ENCODE measurements at places on chromosomes 3 and 15.
A peak's percentile ranks its signal among the peaks of the same experiment; 100 is the strongest.

DNA sequence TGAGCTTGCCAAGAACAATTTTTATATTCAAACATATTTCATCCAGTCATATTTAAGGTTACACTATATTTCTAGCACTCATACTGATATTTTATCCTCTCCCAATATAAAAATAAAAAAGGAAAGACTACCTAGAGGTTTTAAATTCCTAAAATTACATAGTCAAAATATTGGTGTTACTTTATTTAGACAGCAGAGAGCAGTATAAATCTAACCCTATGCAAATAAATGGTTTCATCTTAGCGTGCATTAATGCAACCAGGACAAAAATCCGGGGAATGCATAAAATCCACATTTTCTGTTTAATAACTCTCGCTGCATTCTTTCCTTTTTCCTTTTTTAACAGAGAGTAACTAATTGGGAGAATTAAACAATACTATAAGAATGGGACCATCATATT lies 1447.4 kb upstream of the ALCAM start:
- no peak for DNase-seq

DNA sequence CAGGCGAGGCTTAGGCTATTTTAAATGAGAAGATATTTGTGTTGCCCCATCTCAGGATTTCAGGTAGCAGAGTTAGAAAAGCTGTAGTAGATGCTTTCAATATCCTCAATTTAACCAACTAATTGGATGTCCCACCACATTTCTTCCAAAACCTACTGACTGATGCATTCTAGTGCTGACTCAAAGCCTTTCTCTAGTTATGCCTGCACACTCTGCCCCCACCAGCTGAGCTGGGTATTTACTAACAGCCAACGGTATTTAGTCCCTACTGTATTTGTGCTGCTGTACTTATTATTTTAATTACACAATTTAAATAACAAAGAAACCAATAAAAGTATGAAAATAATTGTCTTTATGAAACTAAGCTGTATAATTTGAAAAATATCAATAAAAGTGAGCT lies 139.5 kb downstream of the OSBPL10 start:
- DNase-seq = no peak

DNA sequence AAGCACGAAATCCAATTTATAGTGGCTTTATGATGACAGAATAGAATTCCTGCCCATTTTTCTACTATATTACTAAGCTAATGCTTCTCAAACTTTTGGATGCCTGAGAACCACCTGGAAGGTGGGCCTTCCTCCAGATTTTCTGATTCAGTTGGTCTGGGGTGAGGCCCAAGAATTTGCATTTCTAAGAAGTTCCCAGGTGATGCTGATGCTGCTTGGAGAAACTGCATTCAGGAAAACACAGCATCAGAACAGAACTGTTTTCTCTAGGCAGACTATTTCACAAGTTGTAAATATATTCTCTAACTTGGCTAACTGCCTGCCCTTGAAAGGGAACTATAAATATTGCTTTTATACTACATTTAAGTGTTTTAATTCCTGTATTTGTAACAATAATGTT lies 644.9 kb upstream of the DPPA4 start:
- DNase-seq = no peak

GRCh38 chr15:63503739-63504246 lies 600 bp upstream of the USP3 start:
- peak; percentile 34 for DNase-seq

DNA sequence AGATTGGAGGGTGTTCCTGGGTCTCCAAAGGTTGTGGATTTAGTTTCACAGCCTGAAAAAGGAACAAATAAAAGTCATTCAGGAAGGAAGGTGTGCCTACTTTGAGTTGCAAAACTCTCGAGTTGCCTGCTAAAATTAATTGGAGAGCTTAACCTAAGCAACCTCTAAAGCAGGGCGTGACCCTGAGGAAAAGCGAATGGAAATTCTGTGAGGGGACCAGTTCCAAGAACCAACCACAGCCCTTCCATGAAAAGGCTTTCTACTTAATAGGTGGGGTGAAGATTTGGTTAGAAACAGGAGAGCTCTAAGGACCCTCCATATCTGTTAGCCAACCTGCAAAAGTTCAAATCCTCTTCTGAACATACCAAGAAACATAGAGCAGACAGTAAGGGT lies 1.5 kb downstream of the CD80 start:
- DNase-seq = no peak

GRCh38 chr3:113628788-113629187 lies 67.7 kb downstream of the USF3 start:
- no peak for DNase-seq

DNA sequence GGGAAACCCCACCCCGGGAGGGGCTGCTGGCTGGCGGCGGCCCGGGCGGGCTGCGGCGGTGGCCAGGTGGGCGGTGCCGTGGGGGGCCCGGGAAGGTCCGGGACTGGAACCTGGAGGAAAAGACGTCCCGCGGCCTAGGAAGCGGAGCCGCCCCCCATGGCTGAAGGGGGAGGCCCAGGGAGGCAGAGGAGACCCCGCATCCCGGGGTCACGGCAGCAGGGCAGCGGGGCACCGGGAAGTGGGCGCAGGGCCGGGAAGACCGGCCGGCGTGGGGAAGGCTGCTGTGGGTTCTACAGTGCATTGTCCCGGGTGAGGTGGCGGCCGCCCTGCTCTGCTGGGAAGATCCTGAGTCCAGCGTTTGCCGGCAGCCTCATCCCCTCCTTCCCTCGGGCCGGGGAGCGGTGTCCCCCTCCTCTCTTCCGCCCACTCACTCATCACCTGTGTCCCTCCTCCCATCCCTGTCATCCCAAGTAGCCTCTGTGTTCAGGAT lies 525 bp upstream of the FSTL1 start:
- DNase-seq = peak; percentile 29

Measured in AG20443 (cell line).